ENCODE measurements at places on chromosomes 1 and 21. TPM values are rescaled to one million over a fixed set of nuclear protein-coding genes. Genes with fewer than 3 reads are reported as not detected.

- DNase-seq, result peak; percentile 82
These were observed 33.6 kb downstream of the NUAK2 start for GRCh38 chr1:205287767-205288559.

DNA sequence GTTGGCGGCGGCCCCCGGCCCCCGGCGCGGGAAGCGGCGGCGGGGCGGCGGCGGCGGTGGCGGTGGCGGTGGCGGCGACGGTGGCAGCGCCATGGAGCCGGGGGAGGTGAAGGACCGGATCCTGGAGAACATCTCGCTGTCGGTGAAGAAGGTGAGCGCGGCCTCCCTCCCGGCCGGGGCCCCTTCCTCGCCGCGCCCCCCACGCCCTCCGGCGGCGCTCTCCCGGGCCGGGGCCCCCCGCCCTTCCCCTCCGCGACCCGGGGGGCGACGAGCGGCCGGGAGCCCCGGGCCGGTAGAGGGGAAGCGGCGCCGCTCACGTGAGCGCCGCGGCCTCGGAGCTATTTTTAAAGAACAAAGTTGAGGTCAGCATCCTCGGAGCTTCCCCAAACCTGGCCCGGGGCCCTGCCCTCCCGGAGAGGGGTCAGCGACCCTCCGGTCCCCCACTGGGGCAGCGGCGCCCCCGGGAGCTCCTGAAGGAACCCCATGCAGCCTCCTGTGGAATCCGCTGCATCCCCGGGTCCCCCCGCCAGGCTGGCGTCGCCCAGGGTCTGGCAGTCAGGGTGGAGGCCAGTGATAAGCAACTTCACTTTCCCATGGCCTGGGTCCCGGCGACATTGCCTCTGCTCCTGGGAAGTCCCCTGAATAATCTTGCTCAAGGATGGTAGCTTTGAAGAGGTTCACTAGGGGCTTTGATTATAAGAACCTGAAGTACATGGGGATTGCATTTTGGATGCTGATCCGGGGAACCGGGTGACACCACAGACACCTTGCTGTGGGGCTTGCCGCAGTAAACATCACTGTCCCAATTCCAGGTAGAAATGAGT, 560 bp downstream of the PLEKHM2 start:
- peak; percentile 39 for DNase-seq

The CORT gene
- total RNA-seq, result not detected

The GNAT2 gene
- total RNA-seq, result not detected

DNA sequence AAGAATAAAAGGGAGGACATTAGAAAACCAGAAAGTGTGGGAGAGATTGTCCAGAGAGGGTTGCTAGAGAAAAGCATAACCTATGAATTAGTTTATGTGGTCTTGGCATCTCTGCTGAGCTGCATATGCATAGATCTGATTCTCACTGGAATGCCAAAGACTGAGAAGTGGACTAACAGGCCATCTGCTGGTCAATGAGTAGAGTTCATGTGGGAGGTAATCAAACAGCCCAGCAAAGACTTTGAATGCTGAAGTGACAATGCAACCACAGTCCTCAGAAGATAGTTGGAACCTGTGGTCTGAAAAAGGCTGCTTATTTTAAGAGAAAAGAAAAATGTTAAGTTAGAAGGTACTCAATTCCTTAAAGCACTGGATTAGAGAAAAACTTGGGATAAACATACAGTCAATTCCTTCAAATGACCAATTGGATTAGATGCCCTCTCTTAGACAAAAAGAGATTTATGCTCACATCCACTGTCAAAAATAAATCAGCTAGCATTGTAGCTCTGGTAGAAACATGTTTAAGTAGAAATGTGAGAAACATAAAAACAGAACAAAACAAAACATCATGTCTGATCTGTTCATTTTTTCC, 382.8 kb downstream of the AMY1C start:
- no peak for DNase-seq

DNA sequence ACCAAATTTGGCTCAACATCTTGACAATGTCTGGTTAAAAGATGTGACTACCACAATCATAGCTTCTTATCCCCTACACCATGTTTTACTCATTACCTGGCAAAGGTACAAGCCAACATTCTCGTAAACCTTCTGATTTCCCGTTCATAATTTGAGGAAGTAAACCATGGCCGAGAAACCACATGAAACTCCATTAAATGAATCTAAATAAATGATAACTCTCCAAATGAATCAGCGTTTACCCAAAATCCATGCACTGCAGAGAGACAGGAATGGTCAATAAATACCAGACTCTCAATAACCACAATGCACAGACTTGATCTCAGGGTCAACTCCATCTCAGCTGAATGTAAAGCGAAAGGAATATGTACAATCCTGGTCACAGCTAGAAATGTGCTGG, 125.2 kb downstream of the TYW3 start:
- no peak for DNase-seq

GRCh38 chr1:31399976-31400375, 13.0 kb upstream of the SERINC2 start:
- DNase-seq, result no peak

GRCh38 chr1:59635097-59635496, 179.7 kb upstream of the HOOK1 start:
- DNase-seq, result no peak

GRCh38 chr21:41836166-41837015, 42.8 kb downstream of the PRDM15 start:
- DNase-seq, result no peak

The APOBEC4 gene
- total RNA-seq, result not detected

DNA sequence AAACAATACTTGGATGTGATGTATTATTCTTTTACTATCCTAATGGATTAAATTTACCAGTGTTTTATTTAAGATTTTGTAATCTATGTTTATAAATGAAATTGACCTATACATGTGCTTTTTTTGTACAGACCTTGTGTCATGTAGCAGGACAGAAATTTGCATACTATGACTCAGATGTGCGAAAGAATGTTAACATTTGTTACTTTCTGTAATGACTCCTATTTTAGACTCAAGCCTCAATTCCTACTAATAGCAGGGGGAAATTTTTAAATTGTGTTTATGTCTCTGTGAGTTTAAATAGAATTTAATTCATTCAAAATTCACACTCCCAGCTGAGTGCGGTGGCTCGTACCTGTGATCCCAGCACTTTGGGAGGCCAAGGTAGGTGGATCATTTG, 21.8 kb upstream of the RIMKLA start:
- DNase-seq, result no peak

DNA sequence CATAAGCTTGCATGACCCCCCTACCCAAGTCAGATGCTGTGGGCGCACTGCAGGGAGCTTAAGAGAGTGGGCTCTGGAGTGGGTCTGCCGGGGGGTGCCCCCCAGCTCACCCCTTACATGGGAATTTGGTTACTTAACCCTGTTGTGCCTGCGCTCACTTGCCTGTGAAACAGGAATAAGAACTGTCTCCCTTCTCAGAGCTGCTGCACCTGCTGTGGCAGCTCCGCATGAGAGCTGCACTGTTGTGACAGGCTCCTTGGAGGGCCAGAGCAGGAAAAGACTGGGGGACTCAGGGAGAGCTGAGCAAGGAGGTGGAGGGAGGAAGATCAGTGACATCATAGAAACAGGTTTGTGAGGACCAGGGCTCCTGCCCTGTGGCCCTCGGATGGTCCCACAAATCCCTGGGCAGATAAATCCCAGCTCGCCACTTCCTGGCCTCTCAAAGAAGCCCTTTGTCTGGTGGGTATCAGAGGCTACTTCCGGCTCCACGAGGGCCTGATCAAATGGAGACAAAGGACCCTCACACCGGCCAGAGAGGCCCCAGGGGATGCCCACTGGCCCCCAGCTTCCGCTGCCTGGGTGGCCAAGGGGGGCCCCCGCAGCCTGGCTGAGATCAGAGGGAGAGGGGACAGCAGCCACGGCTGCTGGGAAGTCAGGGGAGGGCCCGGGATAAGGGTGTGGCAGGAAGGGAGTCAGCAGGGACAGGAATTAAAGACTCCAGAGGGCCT, 28.9 kb upstream of the LAPTM5 start:
- no peak for DNase-seq

DNA sequence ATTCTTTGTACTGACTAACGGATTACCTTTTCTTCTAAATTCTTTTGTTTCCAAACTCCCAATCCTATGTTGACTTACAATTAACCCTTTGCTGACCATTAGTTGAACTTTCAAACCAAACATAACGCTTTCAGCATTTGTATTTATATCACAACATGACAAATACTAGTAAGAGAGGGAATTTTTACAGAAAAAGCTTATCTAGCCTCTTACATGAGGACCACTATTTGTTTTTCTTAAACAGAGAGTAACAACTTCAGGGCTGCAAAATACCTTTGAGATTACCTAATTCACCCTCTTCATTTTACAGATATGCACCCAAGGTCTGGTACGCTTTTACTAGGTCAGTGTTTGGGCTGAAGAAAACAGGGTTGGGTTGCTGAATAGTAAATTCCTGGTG, 45.0 kb upstream of the CXADR start:
- no peak for DNase-seq

- DNase-seq, result no peak
These were observed 24.3 kb upstream of the KNCN start for GRCh38 chr1:46575778-46576177.

GRCh38 chr1:214720561-214720960, 117.6 kb downstream of the CENPF start:
- no peak for DNase-seq

The RNF223 gene
- total RNA-seq, result not detected

The NID1 gene
- total RNA-seq, result 0.11 TPM

The IQCC gene
- 2.8 TPM for total RNA-seq

The PIGM gene
- 11.4 TPM for total RNA-seq

- DNase-seq, result no peak
These were observed 199.9 kb upstream of the CTTNBP2NL start for GRCh38 chr1:112196008-112196588.

The PTPRF gene
- 2.3 TPM for total RNA-seq

DNA sequence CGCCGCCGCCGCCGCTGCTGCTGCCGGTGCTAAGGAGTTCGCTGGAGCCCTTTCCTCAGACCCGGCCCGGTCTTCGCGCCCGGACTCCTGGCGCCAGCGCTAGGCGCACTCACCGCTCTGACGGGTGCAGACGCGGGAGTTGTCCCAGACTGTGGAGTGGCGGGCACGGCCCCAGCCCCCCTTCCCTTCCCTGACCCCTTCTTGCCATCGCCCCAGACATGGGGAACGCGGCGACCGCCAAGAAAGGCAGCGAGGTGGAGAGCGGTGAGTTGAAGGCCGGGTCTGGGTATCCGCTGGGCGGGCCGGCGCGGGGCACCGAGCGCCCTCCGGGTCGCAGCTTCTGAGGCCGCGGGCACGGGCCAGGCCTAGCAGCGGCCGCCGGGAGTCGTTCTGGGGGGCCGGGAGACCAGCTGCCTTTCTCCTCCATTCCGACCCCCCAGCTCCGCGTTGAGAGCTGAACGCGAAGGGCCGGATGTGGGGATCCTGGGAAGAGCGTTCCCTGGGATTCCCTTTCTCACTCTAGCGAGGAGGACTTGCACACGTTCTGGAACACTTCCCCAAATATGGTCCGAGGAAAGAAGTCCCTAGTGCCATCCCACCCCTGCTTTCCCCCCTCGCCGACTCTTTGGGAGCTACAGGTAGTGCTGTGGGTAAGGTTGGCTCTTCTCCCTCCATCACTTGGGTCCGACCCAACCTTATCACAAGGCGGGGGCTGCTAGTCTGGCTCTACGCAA, 65.8 kb upstream of the PRKACB start:
- DNase-seq, result no peak

- DNase-seq, result no peak
These were observed 22.0 kb downstream of the COA6 start for GRCh38 chr1:234395297-234395696.

DNA sequence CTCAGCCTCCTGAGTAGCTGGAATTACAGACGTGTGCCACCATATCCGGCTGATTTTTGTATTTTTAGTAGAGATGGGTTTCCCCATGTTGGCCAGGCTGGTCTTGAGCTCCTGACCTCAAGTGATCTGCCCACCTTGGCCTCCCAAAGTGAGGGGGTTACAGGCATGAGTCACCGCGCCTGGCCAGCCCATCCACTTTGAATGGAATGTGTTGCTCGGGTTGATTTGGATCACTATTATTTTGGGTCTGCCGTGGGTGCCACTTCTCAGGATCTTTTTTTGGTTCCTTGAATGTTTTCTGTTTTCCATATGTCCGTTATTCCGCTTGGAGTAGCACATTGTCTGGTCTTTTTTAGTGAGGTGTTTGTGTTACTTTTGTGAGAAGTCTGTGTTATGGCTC, 17.0 kb downstream of the PCNT start:
- DNase-seq, result no peak

DNA sequence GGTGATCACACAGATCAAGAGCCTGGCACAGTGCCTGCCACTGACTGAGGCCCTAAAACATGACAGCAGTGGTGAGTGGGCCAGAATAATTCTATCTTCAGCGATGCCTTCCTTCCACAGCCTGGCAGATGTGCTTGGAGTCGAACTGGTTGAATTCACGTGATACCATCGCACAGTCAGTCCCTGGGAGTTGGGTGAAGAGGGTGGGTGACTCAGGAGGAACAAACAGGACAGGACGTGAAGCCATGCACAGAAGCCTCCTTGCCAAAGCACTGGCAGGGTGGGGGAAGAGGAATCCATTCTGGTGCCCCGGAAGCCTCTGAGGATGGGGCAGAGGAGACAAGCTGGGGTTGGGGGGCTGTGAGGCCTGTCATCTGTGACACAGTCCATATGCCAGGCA, 80.3 kb upstream of the WNT4 start:
- DNase-seq, result no peak

The KRTAP12-2 gene
- not detected for total RNA-seq

- DNase-seq, result no peak
These were observed 32.8 kb upstream of the ERG start for GRCh38 chr21:38531039-38531541.

The FMO2 gene
- not detected for total RNA-seq

GRCh38 chr1:65691152-65691900, 101.4 kb upstream of the PDE4B start:
- DNase-seq, result no peak

The RAB13 gene
- 2.1 TPM for total RNA-seq

DNA sequence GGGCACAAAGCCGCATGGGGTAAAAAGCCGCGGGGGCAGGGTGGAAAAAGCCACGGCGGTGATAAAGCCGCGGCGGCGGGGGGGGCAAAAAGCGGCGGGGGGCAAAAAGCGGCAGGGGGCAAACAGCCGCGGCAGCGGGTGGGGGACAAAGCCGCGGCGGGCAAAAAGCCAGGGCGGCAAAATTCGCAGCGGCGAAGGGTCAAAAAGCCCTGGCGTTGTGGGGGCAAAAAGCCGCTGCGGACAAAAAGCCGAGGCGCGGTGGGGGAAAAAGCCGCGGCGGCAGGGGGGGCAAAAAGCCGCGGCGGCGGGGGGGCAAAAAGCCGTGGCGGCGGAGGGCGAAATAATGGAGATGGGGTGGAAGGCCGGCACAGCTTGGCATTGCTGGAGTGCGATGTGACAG, 3902.9 kb downstream of the SRGAP2C start:
- DNase-seq, result no peak

The TOR1AIP2 gene
- 52.0 TPM for total RNA-seq
